ENCODE measurements at places on chromosomes 6 and 20.

GRCh38 chr20:41110930-41111577 is 26.3 kb upstream of the PLCG1 start:
- DNase-seq = no peak

DNA sequence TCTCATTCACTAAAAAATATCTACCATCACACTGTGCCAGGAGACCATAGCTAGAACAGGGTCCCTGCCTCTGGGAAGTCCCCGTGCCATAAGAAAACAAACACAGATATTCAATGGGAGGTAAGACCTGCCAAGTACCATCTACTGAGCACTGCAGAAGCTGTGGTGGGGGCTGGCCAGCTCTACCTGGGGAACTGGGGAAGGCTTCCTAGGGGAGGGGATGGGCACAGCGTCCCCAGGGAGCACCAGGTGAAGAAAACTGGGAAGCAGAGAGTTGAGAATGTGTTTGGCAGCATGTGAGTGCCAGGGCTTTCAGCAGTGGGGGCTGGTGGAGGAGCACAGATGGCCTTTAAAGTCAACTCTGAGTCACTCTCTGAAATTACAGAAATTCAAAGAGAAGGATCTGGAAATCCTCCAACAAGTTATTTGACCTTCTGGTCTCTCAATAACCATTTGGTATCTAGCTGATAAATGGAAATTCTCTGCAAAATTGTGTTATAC is 85.2 kb downstream of the SHLD1 start:
- DNase-seq = no peak

DNA sequence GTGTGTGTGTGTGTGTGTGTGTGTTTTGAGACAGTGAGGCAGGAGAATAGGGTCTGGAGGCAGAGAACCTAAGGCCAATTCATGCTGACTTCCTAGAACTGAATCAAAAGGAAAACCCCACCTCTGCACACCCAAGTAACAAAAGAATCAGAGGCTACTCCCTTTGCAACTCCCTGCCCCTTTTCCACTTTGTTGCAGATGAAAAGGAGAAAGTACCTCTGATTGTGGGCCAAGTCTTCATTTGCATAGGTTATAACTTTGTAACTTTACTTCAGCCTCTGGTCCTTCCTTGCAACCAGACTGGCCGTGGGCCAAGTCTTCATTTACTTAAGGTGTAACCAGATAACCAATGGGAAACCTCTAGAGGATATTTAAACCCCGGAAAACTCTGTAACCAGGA is 168.8 kb downstream of the EYA2 start:
- no peak for DNase-seq

- no peak for DNase-seq
Observed at GRCh38 chr20:54321352-54322087, 113.6 kb downstream of the PFDN4 start.

GRCh38 chr6:47631797-47632196 is 66.6 kb upstream of the ADGRF4 start:
- no peak for DNase-seq

- no peak for DNase-seq
Observed at GRCh38 chr6:165837948-165838745, 175.1 kb upstream of the PDE10A start.

- no peak for DNase-seq
Observed at GRCh38 chr6:105596284-105596755, 193.4 kb upstream of the PREP start.

- DNase-seq = no peak
Observed at GRCh38 chr6:56282391-56282790, 35.0 kb upstream of the COL21A1 start.

DNA sequence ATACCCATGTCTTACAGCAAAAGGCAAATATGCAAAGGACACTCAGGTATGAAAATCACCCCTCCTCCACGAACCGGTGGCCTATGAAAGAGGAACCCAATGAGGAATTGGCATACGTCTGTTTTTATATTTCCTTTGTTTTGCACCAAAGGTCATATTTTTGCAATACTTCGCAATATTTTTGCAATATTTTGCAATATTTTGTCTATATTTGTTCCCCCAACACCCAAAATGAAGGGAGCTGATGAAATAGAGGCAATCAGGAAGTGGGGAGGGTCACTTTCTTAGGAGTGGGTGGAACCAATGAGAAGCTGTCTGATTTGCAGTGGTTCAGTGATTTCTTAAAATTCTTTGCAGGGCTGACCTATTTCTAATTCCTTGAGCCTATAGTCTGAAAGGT is 296.8 kb upstream of the TSHZ2 start:
- no peak for DNase-seq

- no peak for DNase-seq
Observed at GRCh38 chr6:157861184-157861583, 38.1 kb downstream of the SNX9 start.

DNA sequence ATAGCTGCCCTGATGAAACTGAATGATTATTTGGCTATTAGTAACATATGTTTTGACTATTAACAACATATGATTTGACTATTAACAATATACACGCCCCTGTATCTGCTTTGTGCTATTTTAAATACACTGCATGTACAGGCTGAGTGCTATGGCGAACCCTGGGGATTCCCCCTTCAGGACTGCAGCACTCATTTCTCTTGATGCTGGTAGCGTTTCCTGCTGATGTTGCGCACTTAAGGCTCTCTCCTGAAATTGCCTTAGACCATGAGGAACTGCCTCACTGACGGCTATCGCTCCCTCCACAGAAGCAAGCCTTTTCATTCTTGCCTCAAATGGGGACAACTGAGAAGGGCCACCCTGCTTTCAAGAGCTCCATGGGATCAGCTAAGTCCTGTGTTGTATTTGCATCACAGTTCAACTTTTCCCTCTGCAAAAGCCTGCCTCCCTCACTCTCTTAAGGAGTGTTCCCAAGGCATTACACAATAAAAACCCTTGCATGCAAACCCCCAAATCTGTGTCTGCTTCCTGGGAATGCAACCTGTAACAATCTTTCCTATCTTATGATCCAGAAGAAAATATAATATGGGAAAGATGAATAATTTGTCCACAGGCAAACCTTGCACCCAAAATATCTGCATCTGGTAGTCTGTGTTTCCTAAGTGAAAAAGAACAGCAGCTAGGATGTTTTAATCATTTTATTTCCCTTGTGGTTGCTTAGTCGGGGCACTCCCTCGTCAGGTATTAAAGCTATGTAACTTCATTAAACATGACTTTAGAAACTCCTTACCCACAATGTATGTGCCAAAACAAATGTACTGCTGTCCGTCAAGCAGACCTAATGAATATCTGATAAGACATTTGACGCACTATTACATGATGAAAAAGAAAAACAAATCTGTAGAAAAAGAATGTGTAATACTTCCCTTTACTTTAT is 456.4 kb downstream of the COL12A1 start:
- no peak for DNase-seq

DNA sequence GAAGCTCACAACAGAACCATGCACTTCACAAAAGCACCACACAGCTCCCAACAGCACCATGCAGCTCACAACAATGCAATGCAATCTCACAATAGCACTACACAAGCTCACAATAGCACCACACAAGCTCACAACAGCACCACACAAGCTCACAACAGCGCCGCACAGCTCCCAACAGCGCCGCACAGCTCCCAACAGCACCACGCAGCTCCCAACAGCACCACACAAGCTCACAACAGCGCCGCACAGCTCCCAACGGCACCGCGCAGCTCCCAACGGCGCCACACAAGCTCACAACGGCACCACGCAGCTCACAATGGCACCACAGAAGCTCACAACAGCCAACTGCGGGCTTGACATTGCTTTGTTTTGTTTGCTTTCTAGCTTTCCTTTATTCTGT is 198.1 kb downstream of the DLL1 start:
- no peak for DNase-seq

GRCh38 chr6:31474871-31475286 is 23.1 kb upstream of the MICB start:
- no peak for DNase-seq

DNA sequence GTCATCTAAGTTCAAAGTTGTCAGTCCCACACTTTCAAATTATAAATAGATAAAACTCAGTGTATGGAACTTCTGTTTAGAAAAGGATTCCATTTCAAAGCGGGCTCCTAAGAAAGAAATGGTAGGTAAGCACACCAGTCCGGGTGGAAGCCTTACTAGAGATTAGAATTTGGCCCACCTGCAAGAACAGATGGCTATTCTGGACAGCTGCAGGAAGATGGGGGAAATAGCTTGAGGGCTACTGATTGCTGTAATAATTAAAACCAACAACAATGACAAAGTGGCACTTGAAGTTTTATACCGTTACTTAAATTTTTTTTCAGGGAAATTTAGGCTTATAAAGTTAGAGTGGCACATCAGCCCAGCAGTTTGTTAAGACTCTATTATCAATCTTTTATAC is 83.3 kb downstream of the HIVEP2 start:
- DNase-seq = no peak

DNA sequence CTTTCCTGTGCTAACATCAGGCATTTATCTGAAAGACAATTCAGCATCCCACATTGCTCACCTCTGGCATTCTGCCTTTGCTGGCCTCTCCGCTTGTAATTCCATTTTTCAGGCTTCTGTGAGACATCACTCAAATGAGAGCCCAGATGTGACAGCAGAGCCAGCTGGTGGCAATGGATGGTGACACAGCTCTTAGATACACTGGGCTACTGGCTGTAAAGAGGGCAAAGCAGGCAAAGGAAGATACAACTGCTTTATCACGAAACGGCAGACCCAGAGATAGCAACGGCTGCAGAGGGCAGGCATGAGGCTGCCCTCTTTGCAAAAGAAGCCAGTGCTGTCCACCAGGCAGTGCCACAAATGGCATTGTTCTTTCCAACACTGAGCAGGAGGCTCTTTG is 329.8 kb downstream of the KIF16B start:
- DNase-seq = no peak

DNA sequence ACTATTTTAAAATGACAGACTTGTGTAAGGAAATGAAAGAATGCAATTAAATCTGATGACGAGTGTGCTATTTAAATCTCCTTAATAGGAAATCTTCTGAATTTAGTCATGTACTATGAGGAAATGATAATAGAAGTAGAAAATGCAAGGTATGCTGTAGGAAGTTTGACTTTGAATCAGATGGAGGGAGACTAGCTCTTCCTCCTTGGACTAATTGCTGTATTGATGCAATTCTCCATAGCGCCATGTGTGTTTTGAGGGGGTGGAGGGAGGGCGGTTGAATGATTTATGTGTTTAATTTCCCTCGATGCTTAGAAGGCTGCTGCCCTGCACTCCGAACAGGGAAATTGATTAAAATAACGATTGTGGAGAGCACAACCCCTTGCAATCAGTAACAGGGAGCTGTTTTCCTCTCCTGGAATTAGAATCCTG is 214.4 kb upstream of the PRND start:
- no peak for DNase-seq

GRCh38 chr6:119170447-119171087 is 92.1 kb upstream of the FAM184A start:
- DNase-seq = no peak

DNA sequence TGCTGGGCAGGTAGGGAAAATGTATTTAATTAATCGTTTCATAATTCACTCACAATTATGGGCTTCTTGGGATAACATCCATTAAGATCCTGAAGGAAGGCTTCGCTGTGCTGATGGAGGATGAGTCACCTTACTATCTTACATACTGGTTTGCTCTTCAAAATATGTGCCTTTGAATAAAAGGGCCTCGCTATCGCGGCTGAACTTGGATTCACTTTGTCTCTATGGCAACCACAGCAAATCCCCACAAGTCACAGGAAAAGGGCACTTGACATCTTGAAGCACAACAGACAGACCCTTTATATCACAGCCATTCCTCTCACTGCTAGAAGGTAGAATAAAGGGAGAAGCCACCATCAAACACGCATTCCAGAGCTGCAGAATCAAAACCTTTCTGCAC is 141.3 kb upstream of the MYLIP start:
- no peak for DNase-seq

GRCh38 chr20:48431653-48432493 is 395.9 kb downstream of the PREX1 start:
- no peak for DNase-seq

DNA sequence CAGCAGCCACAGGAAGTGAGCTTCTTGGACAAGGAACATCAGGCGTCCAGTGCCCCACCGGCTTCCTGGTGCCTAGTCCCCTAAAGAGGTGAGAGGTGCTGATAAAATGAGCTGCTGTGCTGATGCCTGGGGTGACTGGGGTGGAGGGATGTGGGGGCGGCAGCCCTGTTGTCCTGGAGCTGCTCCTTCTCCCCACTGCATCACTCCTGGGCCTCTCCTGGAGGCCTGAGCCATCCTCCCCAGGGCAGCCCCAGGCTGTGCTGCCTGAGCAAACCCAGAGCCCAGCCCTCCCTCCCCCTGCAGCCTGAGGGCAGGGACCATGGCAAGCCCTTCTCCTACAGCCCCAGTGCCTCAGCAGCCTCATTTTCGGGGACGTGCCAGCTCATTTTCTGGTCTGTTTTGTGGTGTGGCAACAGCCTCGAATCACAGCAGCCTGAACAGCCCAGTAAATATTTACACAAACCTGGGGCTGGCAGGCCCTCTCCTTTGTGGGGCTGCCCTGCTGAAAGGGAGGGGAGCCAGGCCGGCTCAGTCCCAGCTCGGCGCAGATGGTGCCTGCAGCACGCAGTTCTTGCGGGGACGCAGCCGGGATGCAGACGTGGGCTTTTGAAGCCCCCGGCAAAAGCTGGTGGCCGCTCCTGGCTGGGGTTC is 259.9 kb downstream of the DLL1 start:
- DNase-seq = peak; percentile 17

DNA sequence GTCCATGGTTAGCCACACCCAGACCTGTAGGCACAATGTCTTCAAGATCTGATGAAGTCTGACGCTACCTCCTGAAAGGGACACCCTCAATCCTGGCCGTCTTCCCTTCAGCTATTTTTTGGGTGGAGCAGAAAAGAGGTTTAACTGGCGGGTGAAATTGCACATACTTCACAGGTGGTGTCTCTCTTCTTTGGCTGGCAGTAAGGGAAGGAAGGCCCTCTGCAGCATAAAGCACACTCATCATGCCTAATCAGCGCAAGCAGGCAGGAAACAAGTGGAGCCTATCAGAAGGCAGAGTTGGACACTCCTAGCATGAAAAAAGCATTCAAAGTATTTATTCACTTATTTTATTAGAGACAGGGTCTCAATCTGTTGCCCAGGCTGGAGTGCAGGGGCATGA is 32.9 kb downstream of the PNLDC1 start:
- no peak for DNase-seq

DNA sequence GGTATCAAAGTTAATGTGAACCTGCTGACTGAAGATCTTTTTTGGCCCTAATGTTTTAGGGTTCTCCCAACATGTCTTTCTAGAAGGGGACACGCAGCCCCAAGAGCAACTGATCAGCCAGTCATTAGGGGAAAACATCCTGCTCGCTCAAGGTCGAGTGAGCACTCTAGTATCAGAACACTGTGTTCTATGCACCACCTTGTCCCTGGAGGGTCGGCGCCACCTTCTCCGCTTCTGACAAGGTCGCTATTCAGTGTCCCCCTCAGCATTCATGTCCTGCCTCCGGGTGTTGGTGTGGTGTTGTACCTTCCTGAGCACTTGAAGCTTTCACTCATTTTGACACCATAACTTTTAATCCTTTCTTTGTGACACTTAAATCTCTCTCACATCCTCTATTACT is 331.2 kb upstream of the KCNQ5 start:
- DNase-seq = no peak

DNA sequence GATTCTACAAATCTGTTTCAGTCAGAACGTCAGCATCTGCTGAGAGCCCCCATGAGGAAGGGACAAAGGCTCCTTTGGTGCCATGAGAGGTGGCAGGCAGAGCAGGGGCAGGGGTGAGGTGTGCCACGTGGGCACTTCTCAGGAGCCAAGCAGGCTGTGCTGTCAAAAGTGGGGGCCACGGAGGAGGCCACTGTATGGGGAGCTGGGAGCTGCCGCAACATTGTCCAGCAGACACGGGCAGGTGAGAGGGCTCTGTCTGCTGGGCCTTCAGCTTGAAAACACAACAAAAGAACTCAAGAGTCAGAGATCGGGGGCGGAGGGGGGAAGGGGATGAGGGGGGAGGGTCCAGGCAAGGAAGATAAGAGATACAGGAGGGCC is 21.6 kb upstream of the FOXP4 start:
- DNase-seq = no peak
